Endodermal cell (in vitro differentiated cells): ENCODE measurements at places on chromosomes 1 and 21.

GRCh38 chr1:41461790-41462679 lies 22.4 kb downstream of the EDN2 start:
- no peak for DNase-seq

GRCh38 chr1:31373056-31373896 lies at the start of gene FABP3:
FABP3 (minus strand) TSS chr1:31373076; CDS start chr1:31373014, 62 bp downstream.
- peak; percentile 98 for DNase-seq

GRCh38 chr1:36279110-36279788 lies 26.9 kb upstream of the SH3D21 start:
- DNase-seq = no peak

GRCh38 chr1:47814612-47815395 lies 182.4 kb downstream of the TRABD2B start:
- DNase-seq = no peak

GRCh38 chr1:2530513-2531361 lies 674 bp upstream of the HES5 start:
- no peak for DNase-seq

GRCh38 chr1:57252597-57253294 lies 171.1 kb downstream of the DAB1 start:
- peak; percentile 72 for DNase-seq

DNA sequence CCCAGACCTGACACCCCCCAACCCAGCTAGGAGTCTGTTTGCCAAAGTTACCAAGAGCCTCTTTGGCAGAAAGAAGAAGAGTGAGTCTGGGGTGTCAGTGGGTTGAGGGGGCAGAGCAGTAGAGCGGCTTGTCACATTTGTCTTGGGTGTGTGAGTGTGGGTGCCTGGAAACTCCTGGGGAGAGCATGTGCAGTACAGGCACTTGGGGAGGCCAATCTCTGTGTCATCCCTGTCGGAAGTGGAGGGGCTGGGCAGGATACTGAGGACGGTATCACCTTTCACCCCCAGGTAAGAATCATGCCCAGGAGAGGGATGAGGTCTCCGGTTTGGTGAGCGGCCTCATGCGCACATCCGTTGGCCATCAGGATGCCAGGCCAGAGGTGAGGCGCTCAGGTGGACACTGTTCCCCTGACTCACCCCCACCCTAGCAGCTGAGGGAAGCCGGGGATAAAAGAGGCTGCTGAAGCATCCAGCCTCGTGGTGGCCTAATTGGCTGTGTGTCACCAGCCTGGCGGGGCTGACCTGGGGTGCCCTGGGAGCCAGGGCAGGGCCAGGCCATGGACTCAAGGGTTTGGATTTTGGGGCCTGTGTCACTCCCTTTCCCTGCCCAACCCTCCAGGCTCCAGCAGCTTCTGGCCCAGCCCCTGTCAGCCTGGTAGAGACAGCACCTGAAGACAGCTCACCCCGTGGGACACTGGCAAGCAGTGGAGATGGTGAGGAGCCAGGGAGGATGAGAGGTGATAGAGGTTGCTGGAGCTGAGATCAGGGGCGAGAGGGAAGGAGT lies 3.3 kb downstream of the PLK3 start:
- DNase-seq = peak; percentile 39

- DNase-seq = no peak
Observed at GRCh38 chr1:81432654-81433109, 368.1 kb upstream of the ADGRL2 start.

DNA sequence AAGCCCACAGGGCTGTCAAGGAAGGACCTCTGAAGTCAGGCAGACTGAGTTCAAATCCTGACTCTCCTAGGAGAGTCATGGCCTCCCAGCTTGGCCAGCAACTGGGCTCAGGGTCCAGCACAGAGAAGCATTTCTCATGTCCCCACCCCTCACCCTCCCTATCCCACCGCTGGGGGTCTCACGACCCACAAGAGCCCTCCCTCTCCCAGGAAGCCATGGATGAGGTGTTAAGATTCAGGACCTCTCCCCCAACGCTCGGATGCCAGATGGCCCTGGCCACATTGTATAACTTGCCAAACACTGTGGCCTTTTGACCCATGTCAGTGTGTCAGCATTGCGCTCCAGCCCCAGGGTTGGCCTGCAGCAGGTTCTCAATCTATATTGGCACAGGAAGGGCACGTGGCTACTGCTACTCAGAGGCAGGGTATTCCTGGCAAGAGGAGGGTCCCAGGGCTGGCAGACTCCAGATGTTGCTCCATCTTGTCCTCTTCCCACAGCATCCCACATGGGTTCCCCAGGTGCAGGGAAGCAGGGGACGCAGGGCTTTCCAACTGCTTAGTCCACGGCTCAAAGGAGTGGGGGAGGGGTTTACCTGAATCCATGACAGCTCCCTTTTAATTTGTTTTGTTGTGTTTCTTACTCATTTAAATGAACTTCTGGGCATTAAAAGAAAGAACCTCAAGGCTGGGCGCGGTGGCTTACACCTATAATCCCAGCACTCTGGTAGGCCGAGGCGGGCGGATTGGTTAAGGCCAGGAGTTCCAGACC lies 10.5 kb downstream of the SLC2A1 start:
- no peak for DNase-seq

GRCh38 chr1:22287946-22288520 lies 145.1 kb upstream of the WNT4 start:
- DNase-seq = peak; percentile 59

- DNase-seq = no peak
Observed at GRCh38 chr1:32394890-32395432, 720 bp upstream of the BSDC1 start.

DNA sequence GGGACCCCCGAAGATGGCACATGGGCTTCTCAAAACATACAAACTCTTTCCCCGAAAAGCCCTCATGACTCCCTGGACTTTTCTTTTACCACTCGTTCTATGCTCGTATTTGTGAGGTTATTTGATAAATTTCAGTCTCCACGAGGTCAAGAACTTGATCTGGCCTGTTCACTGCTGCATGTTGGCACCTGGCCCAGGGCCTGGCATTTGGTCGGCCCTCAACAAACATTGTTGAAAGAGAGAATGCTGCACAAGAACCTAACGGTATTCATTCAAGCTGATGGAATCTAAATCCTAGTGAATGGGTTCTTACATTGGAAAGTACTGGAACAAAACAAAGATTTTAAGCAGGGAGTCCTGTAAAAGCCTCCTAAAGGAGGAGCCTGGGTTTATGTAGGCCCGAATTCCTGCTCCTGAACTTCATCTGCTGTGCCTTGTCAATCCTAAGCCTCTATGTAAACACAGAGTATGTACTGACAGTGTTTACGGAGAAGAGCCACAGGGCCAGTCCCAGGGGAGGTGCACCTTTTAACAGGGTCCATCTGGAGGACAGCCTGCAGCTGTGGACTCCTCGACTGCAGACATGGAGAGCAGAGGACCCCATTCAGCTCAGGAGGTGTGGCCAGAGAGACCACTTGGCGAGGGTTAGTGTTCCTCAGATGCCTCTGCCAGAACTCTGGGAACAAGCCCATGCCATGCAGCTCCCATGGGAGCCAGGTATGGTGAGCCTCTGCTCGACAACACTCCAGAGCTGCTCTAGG lies 46.9 kb downstream of the L1TD1 start:
- no peak for DNase-seq

- DNase-seq = no peak
Observed at GRCh38 chr1:117270679-117271078, 60.0 kb upstream of the VTCN1 start.

GRCh38 chr1:8742022-8742924 lies 75.2 kb downstream of the RERE start:
- DNase-seq = no peak

GRCh38 chr1:13661539-13661938 lies 38.4 kb upstream of the PRDM2 start:
- DNase-seq = no peak

- no peak for DNase-seq
Observed at GRCh38 chr21:36073181-36073580, 3.4 kb downstream of the CBR1 start.

- no peak for DNase-seq
Observed at GRCh38 chr21:17455451-17455850, 57.4 kb upstream of the CXADR start.

GRCh38 chr1:235639226-235640205 lies 10.1 kb downstream of the GNG4 start:
- DNase-seq = peak; percentile 42

GRCh38 chr21:42799516-42799915 lies 79.8 kb downstream of the WDR4 start:
- DNase-seq = peak; percentile 38

GRCh38 chr1:33578557-33579448 lies 106.4 kb downstream of the ZSCAN20 start:
- DNase-seq = no peak

DNA sequence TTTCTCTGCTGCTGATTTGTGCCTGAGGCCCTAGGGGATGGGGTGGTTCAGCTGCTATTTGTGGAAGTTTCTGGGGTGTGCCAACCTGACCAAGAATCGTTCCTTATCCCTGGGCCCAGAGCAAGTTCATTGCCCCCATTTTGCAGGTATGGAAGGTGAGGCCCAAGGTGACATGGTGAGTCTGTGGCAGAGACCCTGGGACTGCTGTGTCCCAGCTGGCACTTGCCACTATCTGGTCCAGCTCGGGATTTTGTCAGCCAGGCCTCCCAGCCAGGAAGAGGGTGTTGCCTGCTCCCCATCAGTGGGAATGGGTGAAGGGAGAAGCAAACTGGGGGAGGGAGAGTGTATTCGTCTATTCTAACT lies 18.9 kb upstream of the LRP8 start:
- DNase-seq = no peak

GRCh38 chr1:167452483-167452882 lies 65.8 kb downstream of the CD247 start:
- no peak for DNase-seq

- DNase-seq = peak; percentile 22
Observed at GRCh38 chr1:116929961-116930592, 20.4 kb downstream of the PTGFRN start.

- DNase-seq = no peak
Observed at GRCh38 chr1:88985032-88985431, 7.4 kb downstream of the KYAT3 start.

DNA sequence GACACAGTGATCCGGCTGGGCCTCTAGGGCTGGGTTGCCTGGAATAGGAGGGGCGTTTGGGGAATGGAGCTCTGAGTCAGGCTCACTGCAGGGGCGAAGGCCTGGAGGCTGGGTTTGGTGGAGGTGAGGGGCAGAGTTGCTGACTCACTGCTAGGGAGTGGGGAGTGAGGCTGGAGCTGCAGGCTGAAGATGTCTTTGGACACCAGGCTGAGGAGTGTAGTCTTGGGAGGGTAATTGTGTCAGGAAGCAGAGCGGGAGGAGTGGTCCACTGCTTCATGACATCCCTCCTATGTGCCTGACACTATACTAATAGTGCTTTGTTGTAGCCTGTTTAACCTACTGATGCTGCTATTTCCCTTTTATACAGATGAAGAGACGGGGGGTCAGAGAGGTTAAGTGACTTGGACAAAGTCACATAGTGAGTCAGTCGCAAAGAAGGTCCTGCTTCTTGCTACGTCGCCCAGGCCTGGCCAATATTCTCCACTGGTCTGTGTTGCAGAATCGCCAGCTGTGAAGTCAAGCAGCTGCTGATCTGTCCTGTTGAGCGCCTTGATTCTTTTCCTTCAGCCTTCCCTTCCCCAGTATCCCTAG lies 13.6 kb downstream of the ACTL8 start:
- peak; percentile 65 for DNase-seq

DNA sequence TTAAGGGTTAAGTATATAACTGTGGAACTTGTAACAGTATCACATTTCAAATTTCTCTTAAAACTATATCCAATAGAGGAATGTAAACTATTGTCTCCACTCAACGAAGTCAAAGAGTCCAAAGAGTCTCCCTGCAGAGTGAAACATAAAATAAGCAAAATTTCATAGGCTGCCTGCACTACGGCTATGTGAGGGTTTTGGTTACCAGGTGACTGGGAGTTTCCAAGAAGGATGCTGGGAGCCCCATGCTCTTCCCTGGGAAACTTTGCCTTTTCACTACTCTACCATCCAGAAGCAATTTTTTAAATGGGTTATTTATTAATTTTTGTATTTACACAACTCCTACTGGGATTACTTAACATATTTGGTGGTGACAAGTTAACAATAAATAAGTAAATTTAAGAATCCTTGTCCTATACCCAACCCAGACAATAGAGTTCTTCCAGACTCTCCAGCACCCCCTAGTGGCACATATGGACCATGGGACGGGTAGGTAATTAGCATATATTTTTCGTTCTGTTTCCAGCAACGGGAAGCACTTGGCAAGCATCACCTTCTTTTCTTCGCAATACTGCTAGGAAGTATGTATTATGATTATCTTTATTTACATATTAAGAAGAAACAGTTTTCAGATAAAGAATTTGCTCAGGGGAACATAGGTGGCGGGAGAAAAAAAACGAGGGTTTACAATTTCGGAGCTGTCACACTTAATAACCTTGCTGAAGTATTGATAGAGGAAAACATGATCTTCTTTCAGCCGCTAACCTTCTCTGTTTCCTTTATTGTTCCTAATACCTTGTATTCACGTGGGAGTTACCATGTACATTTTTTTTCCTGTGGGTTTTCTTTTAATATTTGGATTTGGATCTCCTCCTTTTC lies 3.5 kb downstream of the FMO2 start:
- peak; percentile 74 for DNase-seq

DNA sequence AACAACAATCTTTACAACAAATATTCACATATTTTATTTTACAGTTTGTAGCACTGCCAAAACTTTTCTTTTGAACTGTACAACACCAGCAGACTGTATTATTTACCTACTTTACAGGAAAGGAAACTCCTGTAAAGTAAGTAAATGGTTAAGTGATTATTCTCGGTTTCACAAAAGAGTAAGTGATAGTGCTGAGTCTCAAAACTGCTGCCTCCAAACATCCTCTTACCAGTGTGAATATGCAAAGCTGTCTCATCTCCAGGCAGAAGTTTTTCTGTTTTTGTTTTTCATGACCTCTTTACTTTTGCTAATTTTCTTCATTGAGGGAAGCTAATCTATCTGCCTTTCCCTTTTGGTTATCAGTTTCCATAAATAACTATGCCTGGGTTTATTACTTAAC lies 286.7 kb downstream of the SRGAP2C start:
- DNase-seq = no peak

- DNase-seq = peak; percentile 68
Observed at GRCh38 chr1:2315674-2316450, 75.5 kb downstream of the MORN1 start.

- DNase-seq = no peak
Observed at GRCh38 chr21:29678626-29679025, 261.2 kb downstream of the GRIK1 start.

GRCh38 chr1:236645016-236645680 lies 40.8 kb upstream of the HEATR1 start:
- DNase-seq = no peak

DNA sequence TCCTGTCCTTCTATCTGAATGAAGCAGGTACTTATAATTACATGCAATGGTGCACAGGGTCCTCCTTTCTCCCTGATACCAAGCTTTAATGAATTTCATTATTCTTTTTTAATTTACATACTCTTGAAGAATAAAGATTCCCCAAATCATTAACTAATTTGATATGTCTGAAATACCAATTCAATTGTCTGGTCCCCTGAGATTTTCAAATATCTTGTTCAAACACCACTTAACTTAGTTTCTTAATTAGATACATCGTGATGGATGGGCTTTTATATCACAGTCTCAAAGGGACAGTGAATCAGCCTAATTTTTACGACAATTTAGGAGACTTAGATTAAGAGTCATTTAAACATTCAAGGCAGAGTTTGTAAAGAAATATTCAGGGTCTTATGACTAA lies 1054.6 kb downstream of the PLA2G4A start:
- no peak for DNase-seq
